A549 treated with CORT108297 at 1 μM for 4 hours (cell line): ENCODE measurements at places on chromosomes 12 and 14. TPM values are rescaled to one million over a fixed set of nuclear protein-coding genes. Genes with fewer than 3 reads are reported as not detected.

Gene DLK1
- 0.25 to 0.46 TPM (median 0.38 TPM) in 5 replicates for total RNA-seq

Gene PALS1
- total RNA-seq = 15.2 to 17.7 TPM (median 16.3 TPM) in 5 replicates

Gene PLA2G1B
- total RNA-seq = 0.24 TPM in 1 of 5 replicates, not detected in the others

Gene JPH4
- 0.03 to 0.05 TPM in 2 of 5 replicates, not detected in the others for total RNA-seq

Gene C12orf54
- total RNA-seq = not detected in 5 replicates

Gene MYL2
- 0.13 to 0.24 TPM (median 0.16 TPM) in 4 of 5 replicates, not detected in the other for total RNA-seq

Gene TRPV4
- 0.06 to 0.15 TPM (median 0.08 TPM) in 5 replicates for total RNA-seq
